ENCODE measurements at places on chromosomes 1 and 21. TPM values are rescaled to one million over a fixed set of nuclear protein-coding genes. Genes with fewer than 3 reads are reported as not detected.

The DMBX1 gene
- polyA plus RNA-seq = not detected

The SLC45A3 gene
- polyA plus RNA-seq = 8.9 TPM

The BTG2 gene
- polyA plus RNA-seq = 88.7 TPM

GRCh38 chr1:230744382-230744781 lies 2.8 kb upstream of the CAPN9 start:
- no peak for DNase-seq

GRCh38 chr1:169708647-169709046 lies 2.8 kb downstream of the SELL start:
- no peak for DNase-seq

GRCh38 chr1:9402717-9403225 lies 110.1 kb downstream of the SPSB1 start:
- no peak for DNase-seq

DNA sequence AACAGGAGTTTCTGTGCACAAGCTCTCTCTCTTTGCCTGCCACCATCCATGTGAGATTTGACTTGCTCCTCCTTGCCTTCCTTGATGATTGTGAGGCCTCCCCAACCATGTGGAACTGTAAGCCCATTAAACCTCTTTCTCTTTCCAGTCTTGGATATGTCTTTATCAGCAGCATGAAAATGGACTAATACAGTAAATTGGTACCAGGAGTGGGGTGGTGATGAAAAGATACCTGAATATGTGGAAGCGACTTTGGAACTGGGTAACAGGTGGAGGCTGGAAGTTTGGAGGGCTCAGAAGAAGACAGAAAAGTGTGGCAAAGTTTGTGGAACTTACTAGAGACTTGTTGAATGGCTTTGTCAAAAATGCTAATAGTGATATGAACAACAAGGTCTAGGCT lies 69.1 kb upstream of the VANGL1 start:
- DNase-seq = no peak

- DNase-seq = no peak
Measured at GRCh38 chr1:109761227-109762038, 2.3 kb downstream of the EPS8L3 start.

DNA sequence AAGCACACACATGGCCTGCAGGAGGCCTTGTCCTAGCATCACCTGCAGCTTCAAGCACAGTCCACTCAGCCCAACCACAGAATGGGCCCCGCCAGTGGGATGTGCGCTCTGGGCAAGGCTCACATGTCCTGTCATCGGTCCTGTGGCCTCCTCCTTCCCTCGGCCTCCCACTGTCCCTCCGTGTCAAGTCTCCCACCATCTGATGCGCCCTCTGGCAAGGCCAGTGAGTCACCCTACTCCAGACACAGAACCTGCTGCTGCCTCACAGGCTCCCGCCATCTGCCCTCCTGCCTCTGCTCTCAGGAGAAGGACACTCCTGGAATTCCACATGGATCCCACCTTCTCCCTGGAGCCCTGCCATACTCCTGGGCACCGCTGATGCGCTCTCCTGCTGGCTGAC lies 14.2 kb downstream of the KCNAB2 start:
- no peak for DNase-seq

Data from renal cortex interstitium (tissue), 15 donors.